ENCODE measurements at places on chromosomes 3 and 15. TPM values are rescaled to one million over a fixed set of nuclear protein-coding genes. Genes with fewer than 3 reads are reported as not detected.

TMEM212 gene
- not detected for polyA plus RNA-seq

IQCF5 gene
- polyA plus RNA-seq: not detected

TLR9 gene
- not detected for polyA plus RNA-seq

TGM4 gene
- polyA plus RNA-seq: 0.83 TPM

CNTN3 gene
- 0.01 TPM for polyA plus RNA-seq

GRAMD2A gene
- 2.1 TPM for polyA plus RNA-seq

C3orf33 gene
- polyA plus RNA-seq: 2.5 TPM

ZNF501 gene
- polyA plus RNA-seq: 1.5 TPM

CDCP1 gene
- 61.3 TPM for polyA plus RNA-seq

SPTBN5 gene
- 1.1 TPM for polyA plus RNA-seq

PPP1R14D gene
- not detected for polyA plus RNA-seq

KLHL40 gene
- not detected for polyA plus RNA-seq

DNA sequence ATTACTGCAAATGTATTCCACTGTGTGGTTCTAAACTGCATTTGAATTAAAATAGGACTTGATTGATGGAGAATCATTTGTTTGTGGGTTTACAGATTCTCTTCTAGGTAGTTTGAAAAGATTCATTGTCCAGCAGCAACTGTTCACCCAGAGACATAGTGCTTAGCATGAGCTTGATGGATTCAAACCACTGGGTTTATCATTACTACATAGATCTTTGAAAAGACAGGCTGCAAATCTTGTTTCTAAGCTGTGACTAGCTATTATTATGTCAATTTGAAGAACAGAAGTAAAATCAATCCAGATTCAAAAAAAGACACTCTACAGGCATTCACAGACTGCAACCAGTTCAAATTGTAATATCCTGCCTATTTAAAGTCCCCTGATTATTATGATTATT lies 49.8 kb downstream of the MBNL1 start:
- DNase-seq: no peak

GRCh38 chr3:158458464-158458863 lies 112.5 kb upstream of the MLF1 start:
- DNase-seq: peak; percentile 24

DNA sequence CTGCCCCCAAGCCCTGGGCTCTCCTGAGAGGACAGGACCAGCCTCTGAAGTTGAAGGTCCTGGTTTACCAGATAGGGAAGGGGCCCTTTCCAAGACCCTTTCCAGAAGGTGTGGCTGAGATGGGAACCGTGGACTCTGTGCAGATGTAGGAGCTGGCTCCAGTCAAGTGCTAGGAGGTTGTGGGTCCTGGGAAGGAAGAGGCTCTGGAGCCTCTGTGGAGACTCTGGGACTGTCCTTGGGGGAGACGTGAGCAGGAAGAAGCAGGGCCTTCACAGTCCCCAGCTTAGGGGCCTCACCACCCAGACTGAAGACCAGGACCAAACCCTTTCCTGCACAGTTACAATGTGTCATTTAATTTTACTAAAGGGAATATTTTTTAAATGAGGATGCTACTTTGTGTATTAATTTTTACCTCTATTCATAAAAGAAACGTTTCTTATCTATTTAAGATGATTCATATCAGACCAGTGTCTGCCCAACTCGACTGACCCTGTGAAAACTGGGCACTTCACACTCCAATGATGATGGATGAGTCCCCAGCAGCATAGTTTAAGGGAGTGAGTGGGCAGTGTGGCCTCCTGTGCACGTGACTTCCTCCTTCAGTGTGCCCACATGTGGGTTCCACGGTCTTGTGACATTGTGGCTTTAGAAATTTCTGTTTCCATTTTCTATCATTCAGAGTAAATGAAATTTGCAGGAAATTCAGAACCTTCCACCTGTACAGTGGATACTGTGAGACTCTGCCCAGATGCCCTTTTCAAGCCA lies 10.9 kb downstream of the CCR5AS start:
- no peak for DNase-seq

- no peak for DNase-seq
These were observed 155.8 kb downstream of the LRTM1 start for GRCh38 chr3:54772051-54772450.

DNA sequence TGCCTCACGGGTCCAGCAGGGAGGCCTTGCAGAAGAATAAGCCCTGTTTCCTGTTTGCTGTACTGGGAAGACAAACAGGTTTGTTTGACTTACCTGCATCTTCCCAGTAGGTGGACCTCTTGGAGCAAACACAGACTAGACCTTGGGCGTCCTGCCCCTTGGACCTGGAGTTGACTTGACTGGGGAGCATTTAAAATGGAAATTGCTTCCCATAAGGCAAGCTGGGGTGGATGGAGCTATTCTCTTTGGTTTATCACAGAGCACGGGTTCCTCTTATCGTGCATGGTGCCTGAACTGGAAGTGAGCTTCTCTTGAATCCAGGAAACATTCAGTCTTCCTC lies 151.4 kb downstream of the RPLP1 start:
- DNase-seq: no peak

DNA sequence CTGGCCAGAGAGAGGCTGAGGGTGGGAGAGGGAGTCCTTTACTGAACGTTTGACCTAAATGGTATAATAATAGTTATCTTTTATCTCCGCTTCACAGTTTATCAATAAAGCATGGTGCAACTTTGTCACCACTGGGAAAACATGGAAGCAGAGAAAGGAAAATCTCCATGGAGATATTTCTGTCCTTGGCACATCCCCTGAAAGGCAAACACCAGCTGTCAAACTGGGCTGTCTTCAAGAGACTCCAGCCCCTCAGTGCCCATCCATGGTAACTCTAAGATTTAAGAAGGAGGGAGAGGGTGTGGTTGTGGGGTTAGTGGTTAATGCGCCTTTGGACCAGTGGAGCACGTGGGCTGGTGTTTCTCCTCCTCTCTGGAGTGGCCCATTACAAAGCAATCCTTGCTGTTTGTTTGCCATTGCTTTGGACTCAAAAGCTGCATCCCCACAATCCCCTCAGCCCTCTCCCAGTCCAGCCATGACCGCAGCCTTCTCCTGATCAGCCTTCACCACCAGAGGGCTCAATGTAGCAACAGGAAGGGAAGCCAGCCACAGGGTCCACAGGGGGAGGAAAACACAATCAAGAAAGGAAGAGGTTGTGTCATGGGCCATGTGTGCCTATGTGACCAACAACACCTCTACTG lies 38.2 kb upstream of the FAM174B start:
- DNase-seq: no peak

GRCh38 chr3:139654637-139655365 lies 23.0 kb downstream of the NMNAT3 start:
- DNase-seq: peak; percentile 63

GRCh38 chr15:58433597-58434333 lies 2.0 kb downstream of the LIPC start:
- no peak for DNase-seq

DNA sequence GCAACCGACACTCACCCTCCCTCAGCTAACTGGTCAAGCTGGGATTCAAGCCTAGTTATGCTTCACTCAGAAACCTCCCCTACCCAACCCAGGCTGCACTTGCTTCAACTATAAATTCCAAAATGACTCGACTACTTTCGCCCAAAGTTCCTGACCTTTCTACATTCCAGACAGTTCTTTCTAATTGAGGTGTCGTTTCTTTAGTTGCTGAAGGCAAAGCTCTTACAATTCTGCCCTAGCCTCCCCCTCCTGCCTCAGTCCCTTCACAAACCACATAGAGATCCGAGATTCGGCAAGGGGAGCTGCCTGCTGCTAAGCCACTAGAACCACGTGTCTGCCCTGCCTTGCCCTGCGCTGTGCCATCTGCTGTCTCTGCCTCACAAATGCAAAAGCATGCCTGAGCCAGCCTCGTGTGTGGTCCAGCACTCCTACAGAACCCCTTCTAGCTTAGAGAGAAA lies 74.7 kb upstream of the SH3GL3 start:
- no peak for DNase-seq

GRCh38 chr3:89252016-89252415 lies 144.6 kb downstream of the EPHA3 start:
- DNase-seq: no peak

DNA sequence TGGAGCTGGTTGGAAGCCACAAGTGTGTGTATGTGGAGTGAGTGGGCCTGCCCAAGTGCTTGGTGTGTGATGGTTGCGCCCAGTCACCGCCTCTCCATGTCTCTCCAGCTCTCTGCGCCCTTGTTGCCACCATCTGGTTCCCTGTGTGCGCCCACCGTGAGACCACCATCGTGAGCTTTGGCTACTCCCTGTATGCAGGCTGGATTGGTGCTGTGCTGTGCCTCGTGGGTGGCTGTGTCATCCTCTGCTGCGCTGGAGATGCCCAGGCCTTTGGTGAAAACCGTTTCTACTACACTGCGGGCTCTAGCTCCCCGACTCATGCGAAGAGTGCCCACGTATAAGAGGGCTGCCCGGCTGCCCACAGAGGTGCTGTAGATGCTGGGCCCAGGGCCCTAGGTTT lies 13.7 kb downstream of the CLDN11 start:
- no peak for DNase-seq

GRCh38 chr3:149313542-149313941 lies 19.9 kb downstream of the TM4SF18 start:
- DNase-seq: no peak

DNA sequence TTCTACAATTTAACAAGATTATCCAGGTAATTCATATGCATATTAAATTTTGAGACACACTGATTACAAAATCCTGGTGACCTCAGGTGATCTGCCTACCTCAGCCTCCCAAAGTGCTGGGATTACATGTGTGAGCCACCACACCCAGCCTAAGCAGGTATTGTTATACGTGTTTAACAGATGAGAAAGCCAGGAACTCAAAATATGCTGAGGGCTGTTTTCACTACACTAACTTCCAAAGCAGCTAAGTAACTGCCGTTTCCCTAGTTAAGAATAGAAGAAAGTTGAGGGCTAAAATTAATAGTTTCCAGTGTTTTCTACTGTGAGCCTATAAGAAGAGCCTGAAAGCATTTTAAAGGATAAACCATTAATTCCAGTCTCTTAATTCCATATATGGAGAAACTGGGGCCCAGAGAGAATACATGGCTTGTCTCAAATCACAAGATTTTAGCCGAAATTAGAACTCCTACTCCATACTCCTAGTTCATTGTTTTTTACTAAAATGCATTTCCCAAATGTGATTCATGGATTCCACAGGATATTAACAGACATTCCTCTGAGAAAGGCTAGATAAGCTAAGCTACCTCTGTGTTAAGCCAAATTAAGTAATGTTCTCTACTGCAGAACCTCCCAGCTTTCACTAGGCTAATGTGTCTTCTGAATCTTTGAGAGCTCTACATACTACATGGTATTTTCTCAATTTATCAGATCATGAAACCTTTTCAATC lies 17.0 kb upstream of the AVEN start:
- DNase-seq: no peak

DNA sequence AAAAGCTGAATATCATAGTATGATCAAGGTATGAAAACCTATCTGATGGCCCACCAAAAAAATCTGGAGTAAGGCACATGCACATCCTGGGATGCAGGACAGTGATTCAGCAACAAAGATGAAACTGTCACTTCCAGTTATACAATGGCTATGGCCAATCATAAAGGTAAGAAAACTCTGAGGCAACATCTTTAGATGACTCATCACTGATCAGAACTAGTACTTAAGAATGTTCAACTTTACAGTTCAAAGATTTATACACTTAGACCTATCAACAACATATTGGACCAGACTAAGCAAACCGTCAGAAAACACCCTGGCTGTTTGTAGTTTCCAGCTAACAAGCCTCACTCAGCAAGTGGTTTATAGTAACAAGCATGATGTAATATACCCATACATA lies 21.3 kb upstream of the PLCH1 start:
- peak; percentile 58 for DNase-seq

- DNase-seq: no peak
These were observed 18.8 kb downstream of the GNB4 start for GRCh38 chr3:179432451-179432850.

- no peak for DNase-seq
These were observed 140.9 kb downstream of the PLCL2 start for GRCh38 chr3:17025594-17026139.

DNA sequence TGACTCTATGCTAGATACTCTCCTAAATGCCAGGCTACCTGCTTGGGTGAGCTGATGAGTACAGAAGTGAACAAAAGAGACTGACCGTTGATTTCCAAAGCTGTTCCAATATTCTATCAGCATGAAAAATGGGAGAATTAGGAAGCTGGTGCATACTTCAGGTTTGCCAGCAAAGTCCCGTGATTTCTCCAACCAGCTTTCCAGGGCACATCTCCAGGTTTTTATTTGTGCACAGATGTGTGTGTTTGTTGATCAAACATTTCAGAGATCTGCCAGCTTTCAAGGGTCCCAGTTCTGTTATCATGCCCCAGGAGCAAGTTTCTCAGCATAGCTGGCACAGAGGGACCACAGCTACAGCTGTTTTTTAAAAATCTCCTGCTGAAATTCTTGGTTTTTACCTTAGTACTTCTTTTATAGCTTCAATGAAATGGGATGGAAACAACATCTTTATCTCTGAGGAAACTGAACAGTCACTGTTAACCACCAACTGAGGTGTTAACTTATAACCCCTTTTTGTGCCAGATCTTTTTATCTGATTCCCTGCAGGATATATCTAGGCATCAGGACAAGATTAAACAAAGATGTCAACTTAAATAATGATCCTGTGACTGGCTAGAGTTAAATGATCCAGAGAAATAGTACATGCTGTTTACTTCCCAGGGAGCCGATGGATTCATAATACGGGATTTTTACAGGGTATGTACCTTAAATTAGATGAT lies 380.8 kb downstream of the GRM7 start:
- DNase-seq: no peak

DNA sequence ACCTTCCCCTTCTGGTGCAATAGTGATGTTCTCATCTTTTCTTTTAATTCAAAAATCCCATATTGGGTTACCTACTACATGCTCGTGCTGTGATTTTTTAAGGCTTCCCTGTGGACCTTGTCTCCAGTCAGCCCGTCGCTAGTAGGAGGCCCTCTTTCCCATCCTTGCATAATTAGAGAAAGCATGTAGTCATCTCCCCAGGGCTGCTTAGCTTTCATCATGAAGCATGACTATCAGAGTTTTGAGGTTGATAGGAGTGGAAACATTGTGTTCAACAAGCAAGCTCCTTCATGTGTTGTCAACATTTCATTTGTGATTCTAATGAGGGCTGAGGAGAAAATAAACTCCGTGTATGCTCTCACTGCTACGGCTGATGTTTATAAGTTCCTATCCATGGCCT lies 8.7 kb upstream of the LRTM1 start:
- DNase-seq: no peak

GRCh38 chr3:111748132-111748531 lies 110.9 kb upstream of the PHLDB2 start:
- DNase-seq: no peak

DNA sequence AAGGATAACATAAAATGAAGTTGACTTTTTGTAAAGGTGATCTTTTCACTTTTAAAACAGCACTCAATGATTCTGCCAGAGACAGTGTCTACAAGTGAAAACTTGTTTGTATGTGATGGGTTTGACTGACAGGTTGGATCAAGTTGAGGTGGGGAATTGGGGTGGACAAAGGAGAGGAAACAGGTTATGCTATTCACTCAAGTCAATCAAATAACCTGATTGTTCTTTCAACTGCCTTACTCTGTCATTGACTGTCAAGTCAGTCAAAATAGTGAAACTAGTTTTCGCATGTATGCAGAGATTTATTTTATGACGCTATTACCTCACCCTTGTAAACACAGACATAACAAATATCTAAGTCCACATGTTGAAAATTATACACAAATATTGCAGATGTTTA lies 187.7 kb downstream of the ROBO2 start:
- peak; percentile 32 for DNase-seq

GRCh38 chr3:157335233-157336076 lies 101.2 kb upstream of the PTX3 start:
- DNase-seq: no peak

GRCh38 chr3:150270883-150271590 lies 137.1 kb upstream of the TSC22D2 start:
- no peak for DNase-seq

All from foreskin keratinocyte (primary cell).